ENCODE measurements at places on chromosomes 16 and 17.

GRCh38 chr16:21227866-21228265 lies 5.6 kb upstream of the ANKS4B start:
- DNase-seq, result no peak

GRCh38 chr16:58578642-58579041 lies 51.0 kb downstream of the CNOT1 start:
- DNase-seq, result no peak

DNA sequence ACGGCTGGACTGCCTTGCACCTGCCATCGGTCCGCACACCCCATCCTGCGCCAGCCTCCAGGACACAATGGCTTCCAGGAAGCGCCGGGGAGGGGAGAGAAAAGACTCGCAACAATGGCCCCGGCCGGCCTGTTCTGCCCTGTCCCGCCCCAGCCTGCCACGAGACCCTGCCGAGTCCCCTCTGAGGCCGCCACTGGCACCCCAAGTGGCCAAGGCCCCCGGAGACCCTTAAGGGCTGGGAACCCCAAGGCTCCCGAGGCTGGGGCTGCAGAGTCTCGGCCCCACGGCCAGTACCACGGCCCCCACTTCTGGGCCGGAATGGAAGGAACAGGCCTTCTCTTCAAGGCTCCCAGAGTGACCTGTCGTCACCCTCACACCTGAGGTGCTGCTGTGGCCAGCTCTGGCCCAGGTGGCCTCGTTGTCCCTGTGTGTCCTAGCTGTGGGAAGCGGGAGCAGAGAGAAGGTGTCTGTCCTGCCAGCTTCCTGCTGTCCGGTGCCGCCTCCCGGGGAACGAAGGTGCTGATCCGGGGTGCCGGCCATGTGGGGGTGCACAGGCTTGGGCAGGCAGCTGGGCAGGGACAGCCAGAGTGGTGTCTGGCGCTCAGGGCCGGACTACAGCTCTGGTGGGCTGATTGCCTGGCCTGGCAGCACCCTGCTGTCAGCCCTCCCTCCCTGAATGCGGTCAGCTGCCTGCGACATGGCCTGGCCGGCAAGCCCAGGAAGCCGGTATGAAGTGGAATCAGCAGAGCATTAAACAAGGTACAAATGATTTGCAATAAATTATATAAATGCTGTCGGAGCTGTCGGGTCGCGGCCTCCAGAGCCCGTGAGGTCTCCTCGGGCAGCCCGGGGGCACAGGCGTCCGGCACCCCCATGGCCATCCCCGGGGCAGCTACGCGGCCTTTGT lies 8.2 kb upstream of the CACNA1H start:
- DNase-seq, result no peak

- DNase-seq, result no peak
These were observed 6.6 kb upstream of the ARMC5 start for GRCh38 chr16:31452631-31453106.

- peak; percentile 52 for DNase-seq
These were observed 567 bp downstream of the SOX9 start for GRCh38 chr17:72121164-72122009.

DNA sequence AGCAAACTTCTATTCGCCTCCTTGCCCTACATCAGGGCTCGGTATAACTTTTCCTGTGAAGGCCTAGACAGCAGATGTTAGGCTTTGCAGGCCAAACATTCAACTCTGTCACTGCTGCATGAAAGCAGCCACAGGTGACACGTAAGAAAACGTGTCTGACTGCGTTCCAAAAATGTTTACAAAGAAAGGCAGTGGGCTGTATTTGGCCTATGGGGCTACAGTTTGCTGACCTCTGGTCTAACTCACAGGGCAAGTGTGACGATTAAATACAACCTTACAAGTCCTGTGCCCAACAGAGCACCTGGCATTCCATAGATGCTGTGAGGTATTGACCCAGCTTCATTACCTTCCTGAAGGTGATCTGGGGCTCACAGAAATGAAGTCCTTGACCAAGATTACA lies 79.4 kb downstream of the USP31 start:
- DNase-seq, result no peak
